Activated T-cell treated with anti-CD3 and anti-CD28 coated beads for 1 hour (primary cell): ENCODE measurements at places on chromosomes 16 and 17.

- peak; percentile 64 for DNase-seq
These were observed at the start of gene ATP2A3 for GRCh38 chr17:3964203-3965117. TSS of gene ATP2A3 (minus strand) at chr17:3964437. CDS start at chr17:3964291, 146 bp downstream.

DNA sequence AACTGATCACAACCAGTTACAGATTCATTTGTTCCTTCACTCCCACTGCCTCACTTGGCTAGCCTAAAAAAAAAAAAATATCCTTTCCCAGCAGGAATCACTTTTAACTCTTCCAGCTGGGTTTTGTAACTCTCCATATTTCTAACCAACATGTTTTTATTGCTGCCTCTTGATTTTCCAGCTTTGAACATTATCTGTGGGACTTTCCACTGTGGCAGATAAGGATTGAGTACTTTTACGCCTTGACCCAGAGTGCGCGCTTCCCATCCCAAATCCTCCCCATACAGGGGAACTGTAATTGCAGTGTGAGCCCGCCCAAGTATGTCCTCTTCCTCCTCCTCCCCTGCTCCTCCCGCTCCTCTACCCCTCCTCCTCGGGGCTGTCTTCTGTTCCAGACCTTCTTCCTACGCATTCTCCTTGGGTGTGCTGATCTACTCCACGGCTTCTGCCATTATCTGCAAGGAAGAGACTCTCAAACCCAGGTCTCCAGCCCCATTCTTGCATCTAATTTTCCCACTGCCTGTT lies 43.4 kb downstream of the CYB5D2 start:
- DNase-seq = no peak

GRCh38 chr16:86067516-86067915 lies 168.6 kb downstream of the IRF8 start:
- DNase-seq = no peak

DNA sequence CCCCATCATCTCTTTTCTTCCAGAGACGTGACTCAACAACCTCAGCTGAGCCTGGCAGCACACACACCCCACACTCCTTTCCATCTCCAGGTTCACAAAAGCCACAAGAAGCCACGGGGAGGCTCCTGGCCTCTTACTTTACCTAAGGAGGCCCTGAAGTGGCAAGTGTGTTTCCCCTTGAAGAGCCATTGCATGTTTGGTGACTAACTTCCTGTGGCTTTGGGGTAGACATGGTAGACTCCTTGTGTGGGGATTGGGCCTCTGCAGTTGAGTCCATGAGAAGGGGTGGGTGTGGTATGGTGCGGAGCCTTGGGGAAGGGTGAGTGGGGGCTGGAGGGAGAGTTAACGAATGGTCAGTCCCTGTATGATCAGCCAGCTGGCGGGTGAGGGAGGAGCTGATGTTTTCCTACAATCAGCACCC lies 24.2 kb downstream of the SAP30BP start:
- DNase-seq = no peak

- no peak for DNase-seq
These were observed 25.5 kb upstream of the CBX4 start for GRCh38 chr17:79864617-79865250.

DNA sequence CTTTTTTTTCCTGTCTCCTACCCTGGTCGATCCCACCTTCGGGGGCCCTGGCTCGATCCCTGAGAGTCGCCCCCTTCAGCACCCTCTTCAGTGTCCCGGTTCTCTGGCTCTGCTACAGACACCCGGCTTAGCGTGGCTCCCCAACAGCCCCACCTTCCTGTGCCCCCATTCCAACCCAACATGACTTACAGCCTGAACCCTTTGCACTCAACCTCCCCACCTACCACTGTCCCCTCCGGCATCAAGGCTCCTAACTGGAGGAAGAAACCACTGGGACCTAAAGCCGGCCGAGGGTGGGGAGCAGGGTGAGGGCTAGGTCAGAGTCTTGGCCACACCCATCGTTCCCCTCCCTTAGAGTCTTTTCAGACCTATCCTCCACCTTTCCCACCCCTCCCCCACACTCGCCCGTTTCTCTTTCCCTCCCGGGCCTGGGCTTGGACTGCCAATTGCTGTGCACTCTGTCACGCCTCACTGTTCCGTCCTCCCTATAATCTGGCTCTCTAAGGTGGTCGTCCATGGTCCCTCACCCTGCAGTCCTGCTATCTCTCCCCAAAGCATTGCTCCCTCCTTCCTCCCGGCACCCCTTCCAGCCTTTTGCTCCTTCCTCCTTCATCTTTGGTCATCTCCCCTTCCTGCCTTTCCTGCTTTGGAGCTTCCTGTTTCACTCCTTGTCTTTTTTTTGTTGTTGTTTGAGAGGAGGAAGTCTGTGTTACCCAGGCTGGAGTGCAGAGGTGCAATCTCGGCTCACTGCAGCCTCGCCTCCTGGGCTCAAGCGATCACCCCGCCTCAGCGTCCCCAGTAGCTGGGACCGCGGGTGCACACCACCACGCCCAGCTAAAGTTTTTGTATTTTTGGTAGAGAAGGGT lies 890 bp upstream of the CLDN7 start:
- no peak for DNase-seq

DNA sequence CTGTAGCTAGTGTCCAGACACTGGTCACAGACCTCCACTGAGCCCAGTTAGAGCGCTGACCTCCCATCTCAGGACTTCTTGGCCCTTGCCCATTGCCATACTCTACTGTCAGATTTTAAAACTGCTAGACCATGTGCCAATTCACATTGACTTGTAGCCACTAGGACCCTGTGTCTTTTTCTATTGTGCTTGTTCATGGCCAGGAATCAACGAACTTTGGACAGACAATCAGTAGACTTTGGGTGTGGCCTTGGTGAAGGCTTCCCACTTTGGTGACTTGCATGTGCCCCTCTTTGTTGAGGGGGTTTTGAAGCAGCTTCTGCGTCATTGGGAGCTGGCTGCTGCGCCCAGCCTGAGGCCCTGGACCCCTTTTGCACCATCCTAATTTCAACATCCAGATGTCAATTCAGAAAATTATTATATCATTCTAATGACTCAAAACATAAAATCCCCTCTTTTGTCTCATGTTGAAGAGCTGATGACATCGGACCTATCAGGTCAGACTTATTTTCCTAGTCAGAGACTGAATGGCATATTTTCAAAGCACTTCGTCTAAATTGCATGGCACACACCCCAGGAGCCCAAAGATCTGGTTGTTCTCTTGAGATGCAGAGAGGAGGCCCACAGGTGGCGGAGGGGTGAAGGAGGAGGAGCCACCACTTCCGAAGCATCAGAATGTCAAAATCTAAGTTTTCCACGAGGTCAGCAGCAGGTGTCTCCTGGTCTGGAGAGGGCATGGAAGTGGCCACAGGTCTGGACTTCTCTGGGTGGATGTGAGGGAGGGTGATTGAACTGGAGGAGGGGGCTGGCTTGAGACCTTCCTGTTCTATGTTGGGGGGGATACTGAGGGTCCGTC lies 93.4 kb upstream of the CBX4 start:
- no peak for DNase-seq

- no peak for DNase-seq
These were observed 8.8 kb upstream of the NR1D1 start for GRCh38 chr17:40108970-40109824.

DNA sequence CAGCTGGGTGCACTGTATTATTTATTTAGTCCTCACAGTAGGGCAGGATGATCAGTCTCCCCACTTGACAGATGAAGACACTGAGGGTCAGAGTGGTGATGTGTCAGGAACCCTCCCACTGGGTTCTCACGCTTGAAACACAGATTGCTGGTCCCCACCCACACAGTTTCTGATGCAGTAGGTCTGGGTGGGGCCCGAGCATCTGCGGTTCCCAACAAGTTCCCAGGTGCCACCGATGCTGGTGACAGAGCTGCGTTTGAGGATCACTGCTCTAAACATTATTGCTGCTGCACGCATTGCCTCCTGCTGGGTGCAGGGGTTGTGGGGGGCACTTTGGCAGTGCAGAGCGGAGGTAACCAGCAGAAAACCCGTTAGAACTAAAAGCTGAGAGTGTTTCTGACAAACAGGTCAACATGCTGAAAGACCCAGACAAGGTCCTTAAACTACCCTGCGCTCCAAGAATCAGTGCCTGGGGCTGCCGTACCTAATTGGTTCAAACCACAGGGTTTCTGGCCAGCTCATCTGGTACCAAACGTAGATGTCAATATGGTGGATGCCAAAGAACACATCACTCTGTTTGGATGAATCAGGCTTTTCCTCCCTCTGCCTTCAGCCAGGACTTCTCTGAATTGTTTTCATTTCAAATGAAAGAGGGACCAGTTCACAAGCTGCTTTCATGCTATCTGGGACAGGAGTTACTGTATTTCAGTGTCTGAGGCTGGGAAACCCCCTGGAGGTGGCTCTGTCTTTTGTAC lies 76.0 kb downstream of the ABCC1 start:
- peak; percentile 14 for DNase-seq

- DNase-seq = no peak
These were observed 21.7 kb downstream of the PPL start for GRCh38 chr16:4915226-4915761.

GRCh38 chr17:62627904-62628633 lies 599 bp downstream of the MRC2 start:
- peak; percentile 17 for DNase-seq

DNA sequence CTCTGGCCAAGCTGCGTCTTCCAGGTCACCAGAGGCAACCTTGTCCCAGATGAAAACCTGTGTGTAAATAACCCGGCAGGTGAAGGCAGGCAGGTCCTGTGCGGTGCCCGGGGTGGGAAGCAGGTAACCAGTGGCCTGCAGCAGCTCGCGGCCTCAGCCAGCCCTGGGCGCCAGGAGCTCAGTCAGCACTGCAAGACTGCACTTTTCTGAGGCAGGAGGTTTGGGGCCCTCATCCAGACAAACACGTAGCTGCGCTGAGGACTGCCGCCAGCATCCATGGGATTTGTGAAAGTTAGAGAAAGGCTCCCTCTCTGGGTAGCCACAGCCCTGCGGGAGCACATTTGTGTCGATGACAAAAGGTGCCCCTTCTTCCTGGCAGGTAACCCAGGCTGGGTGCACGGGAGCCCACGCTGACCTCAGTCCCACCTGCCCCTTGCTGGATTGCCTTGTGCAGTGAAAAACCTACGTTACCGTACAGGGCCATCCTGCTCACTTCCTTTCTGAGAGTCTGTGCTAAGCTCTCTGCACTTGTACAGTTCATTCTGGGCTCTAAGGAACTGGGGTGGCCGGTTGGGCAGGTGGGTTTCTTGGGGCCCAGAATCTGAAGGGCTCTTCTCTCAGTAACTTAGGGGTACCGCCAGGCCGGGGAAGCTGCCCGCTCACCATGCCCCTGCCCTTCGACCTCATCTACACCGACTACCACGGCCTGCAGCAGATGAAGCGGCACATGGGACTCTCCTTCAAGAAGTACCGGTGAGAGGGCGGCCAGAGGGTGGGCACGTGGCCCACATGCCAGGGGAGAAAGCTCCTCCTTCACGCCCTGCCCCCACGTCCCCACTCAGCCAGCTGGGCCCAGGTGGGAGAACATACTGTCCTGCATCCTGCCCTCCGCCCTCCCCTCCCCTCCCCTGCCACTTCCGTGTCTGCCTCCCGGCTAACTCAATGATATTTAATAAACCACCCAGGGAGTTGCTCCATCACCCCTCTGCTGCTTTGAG lies 56.4 kb downstream of the MGAT5B start:
- DNase-seq = no peak

DNA sequence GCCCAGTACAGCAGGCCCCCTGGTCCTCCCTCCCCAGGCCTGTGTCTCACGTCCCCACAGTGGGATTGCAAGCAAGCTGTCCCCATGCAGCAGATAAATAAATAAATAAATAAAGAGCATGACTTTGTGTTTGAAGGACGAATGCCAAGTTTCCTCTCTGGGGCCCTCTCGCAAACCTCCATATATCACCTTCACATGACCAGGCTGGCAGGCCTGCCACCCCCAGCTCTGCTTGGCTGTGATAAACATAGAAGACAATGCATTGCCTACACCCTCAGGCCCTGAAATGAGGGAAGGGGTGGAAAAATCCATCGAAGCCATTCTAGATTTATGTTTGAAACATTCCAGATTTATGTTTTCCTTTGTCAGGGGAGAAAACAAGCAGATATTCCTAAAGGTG lies 107.3 kb downstream of the CCT6B start:
- no peak for DNase-seq

- DNase-seq = no peak
These were observed 70.9 kb upstream of the SOX9 start for GRCh38 chr17:72049914-72050313.

GRCh38 chr17:35254107-35254773 lies 11.4 kb downstream of the SLFN5 start:
- DNase-seq = no peak

- no peak for DNase-seq
These were observed 445.7 kb upstream of the MAF start for GRCh38 chr16:80046261-80046660.

DNA sequence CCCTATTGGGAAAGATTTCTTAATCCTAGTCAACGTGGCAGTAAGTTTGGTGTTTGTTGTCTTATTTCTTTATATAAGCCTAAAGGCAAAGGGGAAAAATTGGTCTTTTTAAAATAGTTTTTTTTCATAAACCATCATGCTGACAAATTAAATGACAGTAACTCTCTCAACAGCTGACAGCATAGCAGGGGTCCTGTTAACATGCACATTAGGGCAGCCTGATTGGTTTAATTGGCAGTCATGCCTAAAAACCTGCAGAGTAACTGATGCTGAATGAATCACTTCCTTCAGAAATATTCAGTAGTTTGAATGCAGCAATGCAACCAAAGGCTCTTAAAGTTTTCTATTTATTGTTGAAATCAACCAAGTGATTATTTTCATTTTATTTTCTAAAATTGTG lies 85.4 kb downstream of the ITFG1 start:
- no peak for DNase-seq
